Pons (tissue), 1 donor: ENCODE measurements at places on chromosomes 16 and 17.

DNA sequence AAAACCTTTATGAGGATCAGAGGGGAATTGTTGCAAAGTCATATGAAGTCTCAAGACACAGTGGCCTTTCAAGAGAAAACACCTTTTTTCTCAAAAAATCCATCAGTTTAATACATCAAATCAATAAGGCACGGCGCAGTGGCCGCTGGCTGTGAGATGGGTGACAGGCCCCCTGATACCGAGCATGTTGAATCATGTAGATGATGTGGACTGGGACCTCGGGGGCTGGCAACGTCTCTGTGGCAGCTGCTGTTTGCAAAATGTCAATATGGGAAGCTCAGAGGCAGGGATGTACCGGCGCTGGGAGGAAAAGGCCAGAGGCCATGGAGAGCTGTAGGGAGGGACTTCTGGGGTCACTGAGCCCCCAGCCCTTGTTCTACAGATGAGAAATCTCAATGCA lies 169.1 kb downstream of the GSG1L start:
- DNase-seq, result no peak

DNA sequence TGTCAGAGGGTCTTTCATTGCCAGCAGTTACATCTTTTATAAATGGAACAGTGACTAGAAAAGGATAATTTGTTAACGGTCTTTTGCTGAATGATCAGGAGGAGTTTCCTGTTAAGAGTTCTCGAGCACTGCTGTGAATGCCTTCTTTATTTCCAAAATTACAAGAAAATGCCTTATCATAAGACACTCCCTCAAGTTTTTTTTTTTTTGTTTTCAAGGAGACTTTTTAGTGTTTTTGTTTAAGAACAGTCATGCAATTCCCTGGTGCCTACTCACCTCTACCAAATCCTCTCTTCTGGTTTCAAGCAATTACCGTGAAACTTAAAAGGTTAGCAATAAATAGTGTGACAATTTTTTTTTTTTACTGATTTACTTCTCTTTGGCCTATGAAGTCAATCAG lies 19.0 kb upstream of the VWA3A start:
- no peak for DNase-seq

GRCh38 chr16:67673712-67674580 lies 7.3 kb downstream of the C16orf86 start:
- peak; percentile 74 for DNase-seq

- peak; percentile 12 for DNase-seq
Observed at GRCh38 chr16:57938936-57939871, 31.7 kb downstream of the CNGB1 start.

- peak; percentile 93 for DNase-seq
Observed at GRCh38 chr16:23640931-23641765, at the start of the genes DCTN5 and PALB2. TSS of gene DCTN5 (plus strand) at chr16:23641466. CDS start at chr16:23641543, 77 bp downstream. TSS of gene PALB2 (minus strand) at chr16:23641310. CDS start at chr16:23641157, 153 bp downstream.

GRCh38 chr17:40958086-40958953 lies 8.4 kb downstream of the KRT39 start:
- no peak for DNase-seq

- no peak for DNase-seq
Observed at GRCh38 chr16:85164838-85165516, 52.7 kb upstream of the CIBAR2 start.

GRCh38 chr17:62614142-62614541 lies 13.3 kb upstream of the MRC2 start:
- DNase-seq, result no peak
